Activated CD4-positive, alpha-beta T cell treated with anti-CD3 and anti-CD28 coated beads for 24 hours (primary cell): ENCODE measurements at places on chromosomes 4 and X.

GRCh38 chr4:25552580-25553271 lies 102.9 kb upstream of the SLC34A2 start:
- DNase-seq, result no peak

GRCh38 chr4:93658443-93658842 lies 170.1 kb upstream of the ATOH1 start:
- DNase-seq, result no peak

GRCh38 chr4:36173905-36174304 lies 70.4 kb downstream of the ARAP2 start:
- no peak for DNase-seq

DNA sequence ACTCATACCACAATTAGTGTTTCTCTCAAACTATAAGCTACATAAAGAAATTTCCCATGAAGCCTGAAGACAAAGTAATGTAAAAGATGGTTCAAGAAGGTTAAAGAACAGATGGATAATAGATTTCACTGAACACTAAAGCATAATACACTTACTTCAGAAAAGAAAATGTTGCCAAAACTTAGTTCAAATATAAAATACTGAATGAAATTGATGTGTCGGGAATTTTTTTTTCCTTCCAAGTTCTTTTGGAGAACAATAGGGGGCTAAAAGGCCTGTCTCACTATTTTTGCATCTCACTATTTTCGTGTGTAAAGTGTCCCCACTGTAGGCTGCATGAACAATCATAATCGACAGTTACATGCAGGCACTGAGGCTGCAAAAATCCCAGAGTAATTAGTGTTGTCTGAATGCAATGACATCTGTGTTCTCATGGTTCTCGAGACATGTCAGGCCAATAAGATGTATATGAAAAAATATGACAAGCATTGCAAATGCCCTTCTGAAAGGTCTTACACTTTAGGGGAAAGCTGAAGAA lies 11.9 kb upstream of the MAB21L2 start:
- no peak for DNase-seq

GRCh38 chr4:161359491-161359890 lies 804.3 kb downstream of the FSTL5 start:
- DNase-seq, result no peak

- DNase-seq, result no peak
These were observed 32.3 kb upstream of the ASMTL start for GRCh38 chrX:1485033-1485432.

DNA sequence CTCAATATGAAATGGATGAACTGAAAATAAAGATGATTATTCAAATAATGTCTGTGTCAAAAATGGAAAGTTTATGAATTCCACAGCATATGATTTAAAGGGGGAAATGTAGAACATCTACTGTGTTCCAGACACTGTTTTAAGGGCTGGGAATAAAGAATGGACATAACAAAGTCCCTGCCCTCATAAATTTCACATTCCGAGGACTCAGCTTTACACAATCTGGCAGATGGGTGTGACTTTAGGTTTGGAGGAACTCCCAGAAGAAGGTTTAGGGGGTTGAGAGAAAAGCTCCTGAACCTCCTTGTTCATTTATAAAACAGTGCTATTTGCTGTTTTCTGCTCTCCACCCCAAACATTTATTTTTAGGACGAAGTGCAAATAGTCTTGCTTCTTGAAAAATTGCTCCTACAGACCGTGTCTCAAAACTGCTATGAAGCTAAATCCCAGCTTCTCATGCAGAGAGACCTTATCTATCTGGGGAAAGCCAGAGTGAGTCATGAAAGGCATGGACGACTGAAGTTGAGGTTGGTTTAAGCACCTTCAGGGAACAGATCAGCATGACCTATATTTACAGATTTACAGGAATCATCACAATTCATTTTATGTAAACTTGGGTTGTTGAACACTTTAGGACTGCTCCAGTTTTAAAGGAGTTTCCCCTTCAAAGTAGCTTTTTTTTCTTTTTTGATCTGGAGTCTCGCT lies 184.3 kb downstream of the HS6ST2 start:
- DNase-seq, result no peak
